Tibial nerve (tissue), 4 donors: ENCODE measurements at places on chromosomes 1 and 21. TPM values are rescaled to one million over a fixed set of nuclear protein-coding genes. Genes with fewer than 3 reads are reported as not detected.

GRCh38 chr1:31905093-31905509 is 33.1 kb downstream of the PTP4A2 start:
- DNase-seq, result no peak
- no peak overlapping the region for H3K27ac ChIP-seq
- no peaks in the 10 kb centered on the region for H3K27me3 ChIP-seq

DNA sequence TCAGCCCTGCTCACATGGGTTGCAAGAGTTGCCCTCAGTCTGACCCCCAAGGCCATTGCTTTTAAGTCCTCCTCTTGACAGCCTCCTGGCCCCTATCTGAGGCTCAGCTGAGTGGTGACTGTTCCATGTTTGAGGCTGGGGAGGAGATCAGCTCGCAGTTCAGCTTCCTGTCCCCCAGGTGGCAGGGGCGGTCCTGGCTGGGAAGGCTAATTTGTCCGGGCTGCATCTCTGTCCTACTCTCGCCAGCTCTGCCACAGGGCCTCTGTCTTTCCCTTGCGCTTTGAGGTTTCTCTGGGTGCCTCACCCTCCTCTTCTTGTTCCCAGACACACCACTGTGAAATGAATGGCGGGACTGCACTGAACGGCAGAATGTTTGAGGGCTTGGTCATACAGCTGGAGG is 157.3 kb downstream of the KCNJ6 start:
- H3K4me1 ChIP-seq, result no peaks in the 10 kb centered on the region
- no peaks in the 10 kb centered on the region for H3K27me3 ChIP-seq
- H3K27ac ChIP-seq, result no peak overlapping the region

- no peaks in the 10 kb centered on the region for H3K36me3 ChIP-seq
- no peak overlapping the region for H3K4me3 ChIP-seq
- H3K27ac ChIP-seq, result no peak overlapping the region
- H3K4me1 ChIP-seq, result no peaks in the 10 kb centered on the region
These were observed 8.6 kb downstream of the OR2L3 start for GRCh38 chr1:248055261-248055660.

DNA sequence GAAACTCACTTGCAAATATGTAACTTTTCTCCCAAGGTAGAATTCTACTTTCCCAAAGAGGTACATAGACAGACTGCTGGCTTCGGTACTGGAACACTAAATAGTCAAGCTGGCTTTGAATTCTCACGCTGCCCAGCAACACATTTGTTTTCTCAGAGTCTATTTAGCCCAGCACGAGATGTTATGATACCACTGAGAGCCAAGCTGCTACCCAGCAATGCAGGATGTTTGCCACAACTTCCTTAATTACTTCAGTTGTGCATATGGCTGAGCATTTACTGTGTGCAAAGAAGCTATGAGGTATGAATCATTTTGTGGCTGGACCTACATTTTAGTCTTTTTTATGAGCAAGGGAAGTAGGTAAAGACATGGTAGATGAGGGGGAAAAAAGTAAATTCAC is 793.2 kb downstream of the PLA2G4A start:
- H3K4me3 ChIP-seq, result no peak overlapping the region
- H3K27me3 ChIP-seq, result no peaks in the 10 kb centered on the region
- H3K36me3 ChIP-seq, result no peaks in the 10 kb centered on the region
- no peak overlapping the region for H3K27ac ChIP-seq
- DNase-seq, result no peak

The UBL4B gene
- total RNA-seq, result not detected
